ENCODE measurements at places on chromosomes 2 and 18. TPM values are rescaled to one million over a fixed set of nuclear protein-coding genes. Genes with fewer than 3 reads are reported as not detected.

DNA sequence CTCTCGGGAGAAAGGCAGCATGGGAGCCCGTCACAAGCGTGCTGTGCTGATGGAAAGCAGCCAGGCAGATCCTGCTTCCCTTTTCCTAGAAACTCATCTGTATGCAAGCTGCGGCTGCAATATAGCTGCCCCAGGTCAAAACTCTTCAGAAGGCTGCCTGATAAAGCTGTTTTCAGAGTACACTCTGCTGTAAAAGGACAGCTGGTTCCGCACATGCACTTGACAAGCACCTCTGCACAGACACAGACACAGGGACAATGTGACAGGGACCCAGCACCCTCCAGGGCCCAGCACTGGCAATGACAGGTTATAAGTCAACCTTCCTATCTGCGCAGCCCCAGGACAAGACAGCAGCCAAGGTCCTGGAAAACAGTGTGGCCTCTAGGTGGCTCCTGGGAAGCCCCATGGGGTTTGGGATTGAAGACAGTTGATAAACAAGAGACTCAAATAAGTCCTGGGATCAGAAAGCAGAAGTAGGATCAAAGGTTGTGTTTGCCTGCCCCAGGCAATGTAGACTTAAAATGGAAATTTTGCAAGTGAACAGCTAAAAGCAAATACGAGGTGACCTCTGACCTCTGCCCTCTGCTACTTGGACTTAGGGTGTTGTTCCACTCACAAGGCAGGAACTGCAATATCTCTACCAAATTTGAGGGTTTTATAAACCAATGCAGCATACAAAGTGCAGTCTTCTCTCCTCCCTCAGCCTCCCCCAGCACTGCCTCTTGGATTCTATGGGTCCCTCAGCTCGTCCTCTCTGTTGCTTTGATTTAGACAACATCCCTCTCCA, 16.9 kb downstream of the SLC66A2 start:
- DNase-seq, result peak; percentile 32
- peaks cover 20% of the 10 kb centered on the region for H3K4me1 ChIP-seq
- H3K36me3 ChIP-seq, result no peaks in the 10 kb centered on the region
- H3K27ac ChIP-seq, result peak overlapping the region; percentile 59

CRYGD gene
- not detected for total RNA-seq

- H3K4me1 ChIP-seq, result peaks cover 37% of the 10 kb centered on the region
- no peak for DNase-seq
- H3K36me3 ChIP-seq, result no peaks in the 10 kb centered on the region
Measured at GRCh38 chr2:43345391-43345813, 119.0 kb upstream of the ZFP36L2 start.

PROKR1 gene
- total RNA-seq, result not detected

DNA sequence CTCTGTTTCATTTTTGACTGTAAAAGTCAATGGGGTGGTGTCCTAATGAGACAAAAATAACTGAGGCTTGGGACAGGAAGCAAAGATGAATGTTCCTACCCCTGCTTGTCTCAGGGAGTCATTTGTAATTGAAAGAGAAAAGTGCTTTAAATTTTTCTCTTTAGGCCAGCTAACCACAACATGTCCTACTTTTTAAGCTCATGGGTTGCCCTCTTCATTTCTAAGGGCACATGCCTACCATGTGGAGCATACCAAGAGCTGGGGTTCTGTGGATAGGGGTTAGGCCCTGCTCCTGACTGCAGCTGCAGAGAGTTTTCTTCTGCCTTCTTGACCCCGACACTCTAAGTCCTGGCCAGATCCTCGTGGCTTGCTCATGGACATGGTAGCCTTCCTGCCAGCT, 96.8 kb upstream of the ARL4C start:
- H3K27ac ChIP-seq, result no peak overlapping the region
- DNase-seq, result no peak
- H3K4me3 ChIP-seq, result no peak overlapping the region

UGT1A5 gene
- not detected for total RNA-seq

DNA sequence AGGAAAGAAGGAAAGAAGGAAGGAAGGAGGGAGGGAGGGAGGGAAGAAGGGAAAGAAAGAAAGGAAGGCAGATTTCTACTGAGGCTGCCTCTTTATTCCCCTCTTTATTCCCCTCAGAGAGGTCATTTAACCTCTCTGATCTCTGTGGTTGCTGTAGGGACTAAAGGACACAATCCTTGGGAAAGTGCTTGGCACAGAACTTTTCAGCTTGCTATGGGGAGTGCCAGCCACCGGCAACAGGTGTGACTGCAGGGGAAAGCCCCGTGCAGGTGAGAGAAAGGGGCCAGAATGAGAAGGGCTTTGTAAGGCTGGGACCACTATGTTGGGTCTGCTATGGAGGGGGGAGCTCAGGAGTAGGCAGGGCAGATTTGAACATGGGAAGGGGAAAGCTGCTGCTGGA, 27.7 kb upstream of the STEAP3 start:
- DNase-seq, result peak; percentile 13
- no peak overlapping the region for H3K27ac ChIP-seq
- H3K4me3 ChIP-seq, result no peak overlapping the region

- H3K4me3 ChIP-seq, result no peak overlapping the region
- H3K4me1 ChIP-seq, result peaks cover 24% of the 10 kb centered on the region
- H3K27me3 ChIP-seq, result no peaks in the 10 kb centered on the region
- H3K36me3 ChIP-seq, result no peaks in the 10 kb centered on the region
- DNase-seq, result peak; percentile 31
- H3K27ac ChIP-seq, result no peak overlapping the region
Measured at GRCh38 chr2:55111570-55112228, 61.4 kb upstream of the RTN4 start.

CRYGC gene
- total RNA-seq, result not detected

DNA sequence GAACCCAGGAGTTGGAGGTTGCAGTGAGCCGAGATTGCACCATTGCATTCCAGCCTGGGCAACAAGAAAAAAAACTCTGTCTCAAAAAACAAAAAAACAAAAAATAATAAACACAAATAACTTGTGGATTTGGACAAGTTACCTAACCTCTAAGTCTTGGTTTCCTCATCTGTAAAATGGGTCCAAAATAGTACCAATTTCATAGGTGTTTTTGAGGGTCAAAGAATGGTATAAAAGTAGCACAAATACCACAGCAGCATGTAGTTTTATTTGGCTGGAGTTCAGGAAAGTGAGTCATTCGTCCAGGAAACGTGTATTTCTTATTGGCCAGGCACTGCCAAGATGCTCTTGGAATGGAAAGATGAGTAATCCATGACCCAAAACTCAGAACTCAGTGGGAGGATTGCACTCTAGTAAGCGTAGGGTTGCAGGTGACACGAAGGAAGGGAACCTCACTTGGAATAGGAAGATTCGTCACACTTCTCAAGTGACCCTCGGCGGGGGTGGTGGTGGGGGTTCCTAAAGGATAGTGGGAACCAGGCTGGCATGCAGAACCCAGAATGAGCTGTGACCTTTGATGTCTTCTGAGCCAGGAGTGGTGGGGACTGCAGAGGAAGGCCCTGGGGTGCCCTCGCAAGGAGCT, 24.4 kb downstream of the GRHL1 start:
- peak overlapping the region; percentile 58 for H3K27ac ChIP-seq
- H3K27me3 ChIP-seq, result no peaks in the 10 kb centered on the region
- H3K4me1 ChIP-seq, result peaks cover 27% of the 10 kb centered on the region
- no peaks in the 10 kb centered on the region for H3K36me3 ChIP-seq
- H3K4me3 ChIP-seq, result no peak overlapping the region

Data from body of pancreas (tissue), 4 donors.